Tongue (tissue), 3 donors: ENCODE measurements at places on chromosomes 5 and 9. TPM values are rescaled to one million over a fixed set of nuclear protein-coding genes. Genes with fewer than 3 reads are reported as not detected.

GRCh38 chr5:113054899-113055298 lies 78.3 kb downstream of the DCP2 start:
- DNase-seq: no peak

DNA sequence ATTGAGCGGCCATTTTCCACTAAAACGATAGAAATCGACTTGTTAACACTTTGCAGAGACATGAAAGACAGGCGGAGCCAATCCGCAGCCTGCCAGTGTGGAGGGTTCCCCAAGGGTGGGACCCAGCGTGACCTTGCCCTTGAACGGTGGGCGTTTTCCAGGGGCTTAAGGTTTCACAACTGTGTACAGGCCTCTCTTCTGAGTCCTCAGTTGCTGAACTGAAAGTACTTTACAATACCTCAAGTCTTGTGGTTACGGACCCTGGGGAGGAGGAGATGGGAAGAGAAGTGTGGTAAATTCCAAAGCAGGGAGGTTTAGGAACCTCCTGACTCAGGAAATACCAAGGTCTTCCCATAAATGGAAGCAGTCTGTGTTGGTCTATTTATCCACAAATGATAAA lies 68.2 kb upstream of the CKMT2 start:
- no peak for DNase-seq

DNA sequence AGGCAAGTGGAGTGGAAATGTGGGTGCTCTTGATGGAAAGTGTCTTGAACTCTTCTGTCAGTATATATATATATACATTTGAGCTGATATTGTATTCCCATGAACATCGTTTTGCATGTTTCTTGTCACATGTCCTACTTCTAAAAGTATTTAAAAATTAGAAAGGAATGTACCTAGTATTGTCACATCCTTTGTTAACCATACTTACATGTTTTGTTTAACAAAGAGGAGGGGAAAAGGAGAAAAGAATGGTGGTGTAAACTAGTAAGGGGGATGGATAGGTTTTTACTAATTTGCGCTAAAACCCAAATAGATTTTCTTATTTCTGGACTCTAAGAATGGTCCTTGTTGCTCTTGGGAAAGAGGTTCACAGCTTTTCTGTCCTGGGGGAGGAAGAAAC lies 181.7 kb downstream of the GOLPH3 start:
- DNase-seq: no peak

GRCh38 chr9:128011071-128011817 lies 30.5 kb upstream of the EEIG1 start:
- peak; percentile 21 for DNase-seq

GRCh38 chr5:59317774-59318205 lies 575.7 kb downstream of the PDE4D start:
- no peak for DNase-seq

GRCh38 chr5:145925353-145925752 lies 11.0 kb upstream of the SH3RF2 start:
- no peak for DNase-seq

DNA sequence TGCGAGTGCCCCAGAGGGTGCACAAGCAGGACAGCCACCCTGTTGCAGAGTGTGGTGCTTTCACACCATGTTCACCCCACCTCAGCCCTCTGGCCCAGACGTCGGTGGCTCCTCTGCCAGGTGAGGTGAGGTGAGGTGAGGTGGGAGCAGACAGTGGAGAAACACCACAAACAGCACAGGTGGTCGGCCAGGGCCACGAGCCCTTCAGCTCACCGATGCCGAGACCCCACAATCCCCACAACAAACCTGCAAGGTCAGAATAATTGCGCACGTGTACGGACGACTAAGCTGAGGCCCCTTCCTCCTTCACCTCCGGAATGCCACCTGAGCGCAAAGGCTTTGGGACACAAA lies 10.5 kb downstream of the BRD3 start:
- no peak for DNase-seq

DNA sequence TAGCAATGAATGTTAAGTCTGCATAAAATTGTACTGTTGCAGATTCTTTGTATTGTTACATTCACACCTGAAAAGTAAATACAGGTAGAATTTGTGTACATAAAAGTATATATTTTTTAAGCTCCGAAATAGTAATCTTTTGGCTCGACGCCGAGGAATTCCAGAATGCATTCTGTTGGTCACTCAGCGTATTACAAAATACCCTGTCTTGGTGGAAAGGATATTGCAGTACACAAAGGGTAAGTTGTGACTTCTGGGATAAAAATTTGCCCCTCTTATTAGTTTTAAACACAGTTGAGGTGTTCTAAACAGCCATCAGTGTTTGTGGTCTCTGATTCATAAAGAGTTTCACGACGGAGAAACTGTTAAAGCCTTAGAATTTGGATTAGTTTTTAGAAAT lies 257.6 kb downstream of the ARHGEF28 start:
- DNase-seq: no peak

RASEF gene
- total RNA-seq: 5.5 TPM

TXNDC8 gene
- total RNA-seq: not detected

DNA sequence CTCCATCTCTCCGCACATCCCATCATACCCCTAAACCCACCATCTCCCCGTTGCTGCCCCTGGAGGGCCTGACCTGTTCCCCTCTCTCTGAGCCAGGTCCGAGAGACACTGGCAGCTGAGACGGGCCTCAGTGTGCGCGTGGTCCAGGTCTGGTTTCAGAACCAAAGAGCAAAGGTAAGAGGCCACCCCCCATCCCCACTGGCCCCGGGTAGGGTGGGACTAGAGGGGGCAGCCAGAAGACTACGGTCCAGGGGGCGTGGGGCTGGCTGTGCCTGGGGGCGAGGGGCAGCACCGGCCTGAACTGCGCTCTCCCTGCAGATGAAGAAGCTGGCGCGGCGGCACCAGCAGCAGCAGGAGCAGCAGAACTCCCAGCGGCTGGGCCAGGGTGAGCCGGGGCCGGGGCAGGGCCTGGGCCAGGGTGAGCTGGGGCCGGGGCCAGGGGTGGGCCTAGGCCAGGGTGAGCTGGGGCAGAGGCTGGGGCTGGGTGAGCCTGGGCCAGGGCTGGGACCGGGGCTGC lies 79.8 kb downstream of the LMX1B start:
- no peak for DNase-seq

GRCh38 chr5:4831325-4831724 lies 308.8 kb upstream of the ADAMTS16 start:
- no peak for DNase-seq

GRCh38 chr5:3339092-3339797 lies 256.4 kb upstream of the IRX1 start:
- peak; percentile 12 for DNase-seq

DNA sequence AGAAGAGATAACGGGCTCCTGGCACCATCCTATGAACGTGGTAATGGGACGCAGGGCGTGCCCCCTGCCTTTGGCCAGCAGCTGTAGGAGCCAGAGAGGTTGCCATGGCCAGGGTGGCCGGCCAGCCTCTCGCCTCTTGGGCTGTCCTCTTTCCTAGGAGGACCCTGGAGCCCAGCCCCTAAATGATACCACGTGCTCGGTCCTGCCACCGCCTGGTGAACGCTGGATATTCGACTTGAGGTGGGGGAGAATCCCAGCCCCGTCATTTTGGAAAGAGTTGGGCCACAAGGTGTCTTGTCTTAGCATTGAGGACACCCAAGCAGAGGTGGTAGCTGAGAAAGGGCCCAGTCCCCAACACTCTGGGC lies 391 bp upstream of the NRG2 start:
- DNase-seq: peak; percentile 15

DNA sequence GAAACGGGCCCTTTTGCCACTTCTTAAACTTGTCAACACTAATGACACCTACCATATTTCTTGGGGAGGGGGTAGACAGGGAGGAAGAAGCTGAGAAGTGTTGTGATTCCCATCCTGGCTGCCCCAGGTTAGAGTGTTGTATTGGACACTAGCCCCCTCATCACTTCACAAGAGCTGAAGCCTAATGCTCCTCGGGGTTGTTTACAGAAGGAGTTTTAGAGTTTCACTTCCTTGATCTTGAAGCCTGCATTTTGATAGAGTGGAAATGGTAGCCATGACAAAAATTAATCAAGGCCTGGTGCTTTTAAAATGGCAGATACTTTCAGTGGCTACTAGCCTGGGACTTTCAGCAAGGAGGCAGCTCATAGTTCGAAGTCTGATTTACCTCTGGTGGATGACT lies 11.0 kb upstream of the FAM120AOS start:
- no peak for DNase-seq

TMEM8B gene
- total RNA-seq: 8.2 TPM

DNA sequence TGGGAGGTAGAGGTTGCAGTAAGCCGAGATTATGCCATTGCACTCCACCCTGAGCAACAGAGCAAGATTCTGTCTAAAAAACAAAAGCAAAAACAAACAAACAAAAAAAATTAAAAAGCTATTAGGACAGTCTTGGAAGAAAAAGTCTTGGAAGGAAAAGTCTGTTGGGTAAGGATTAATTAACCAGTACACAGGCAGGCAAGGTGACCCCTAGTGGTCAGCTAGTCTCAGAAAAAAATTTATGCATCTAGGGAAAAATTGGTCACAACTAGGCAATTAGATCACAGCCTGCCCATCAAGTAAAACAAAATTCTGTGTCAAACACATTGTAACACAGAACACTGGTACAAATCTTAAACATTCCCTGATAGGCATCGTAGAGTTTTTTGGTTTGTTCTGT lies 6.7 kb upstream of the ANKRD18B start:
- DNase-seq: peak; percentile 27

SLC36A3 gene
- not detected for total RNA-seq

DNA sequence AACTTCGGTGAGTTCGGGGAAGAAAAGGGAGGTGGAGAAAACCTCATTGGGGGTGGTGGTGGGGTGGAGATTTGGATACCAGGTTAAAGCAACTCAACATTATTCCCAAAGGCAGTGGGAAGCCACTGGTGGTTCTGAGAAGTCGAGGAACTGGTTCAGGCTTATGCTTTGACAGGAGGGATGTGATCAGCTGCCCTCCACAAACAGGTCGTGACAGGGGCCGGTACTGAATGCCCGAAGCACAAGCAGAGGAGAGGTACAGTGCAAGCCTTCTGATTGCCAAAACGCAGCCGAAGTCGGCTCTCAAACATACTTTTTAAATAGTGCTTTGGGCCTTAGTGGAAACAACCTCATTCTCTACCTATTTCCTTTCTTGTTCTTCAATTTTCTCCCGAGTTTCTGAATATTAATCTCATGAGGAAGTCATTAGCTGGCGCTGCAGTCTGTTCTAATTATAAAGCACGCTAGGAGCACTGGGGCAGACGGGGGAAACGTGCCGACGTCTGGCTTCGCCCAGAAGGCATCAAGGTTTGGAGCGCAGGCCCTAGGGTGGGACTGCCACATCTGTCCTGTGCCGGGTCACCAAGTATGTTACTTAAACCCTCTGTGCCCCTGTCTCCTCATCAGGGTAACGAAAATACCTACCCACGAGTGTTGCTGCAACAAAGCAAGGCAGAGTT lies 27.3 kb downstream of the SHB start:
- no peak for DNase-seq

TLX3 gene
- total RNA-seq: not detected

DNA sequence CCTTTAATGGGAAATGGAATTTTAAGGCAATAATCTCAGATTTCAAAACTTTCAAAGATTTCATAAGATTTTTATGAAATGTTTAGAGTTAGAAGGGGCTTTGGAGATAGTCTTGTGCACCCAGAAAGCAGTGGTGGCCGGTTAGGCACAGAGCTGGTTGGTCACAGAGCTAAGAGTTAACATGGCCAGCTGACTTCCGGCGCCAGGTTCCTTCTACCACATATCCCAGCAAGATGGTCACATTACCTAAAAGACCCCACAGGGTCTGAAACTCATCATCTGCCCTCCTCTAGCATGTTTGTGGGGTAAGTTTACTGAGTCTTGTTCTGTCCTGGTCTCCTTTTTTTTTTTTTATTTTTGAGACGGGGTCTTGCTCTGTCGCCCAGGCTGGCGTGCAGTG lies 19.3 kb downstream of the QRFP start:
- DNase-seq: no peak

DNA sequence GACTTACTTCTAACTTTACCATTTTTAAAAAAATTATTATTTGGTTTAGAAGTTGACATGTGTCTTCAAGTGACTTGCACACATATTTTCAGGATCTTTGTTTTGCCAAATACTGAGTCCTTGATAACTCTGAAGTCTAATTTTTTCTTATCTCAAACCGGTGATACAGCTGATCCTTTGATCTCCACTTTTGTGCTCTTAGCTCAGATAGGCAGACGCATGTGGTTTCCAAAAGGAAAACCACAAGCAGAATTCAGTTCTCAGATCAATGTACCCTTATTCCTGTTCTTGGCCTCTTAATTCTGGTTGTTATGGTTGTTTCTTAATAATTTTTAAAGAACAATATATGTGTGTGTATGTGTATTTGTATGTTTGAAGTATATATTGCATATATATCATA lies 238.3 kb upstream of the EDIL3 start:
- DNase-seq: no peak

KIF4B gene
- total RNA-seq: 0.10 TPM

CTSL gene
- 70.1 TPM for total RNA-seq

DNA sequence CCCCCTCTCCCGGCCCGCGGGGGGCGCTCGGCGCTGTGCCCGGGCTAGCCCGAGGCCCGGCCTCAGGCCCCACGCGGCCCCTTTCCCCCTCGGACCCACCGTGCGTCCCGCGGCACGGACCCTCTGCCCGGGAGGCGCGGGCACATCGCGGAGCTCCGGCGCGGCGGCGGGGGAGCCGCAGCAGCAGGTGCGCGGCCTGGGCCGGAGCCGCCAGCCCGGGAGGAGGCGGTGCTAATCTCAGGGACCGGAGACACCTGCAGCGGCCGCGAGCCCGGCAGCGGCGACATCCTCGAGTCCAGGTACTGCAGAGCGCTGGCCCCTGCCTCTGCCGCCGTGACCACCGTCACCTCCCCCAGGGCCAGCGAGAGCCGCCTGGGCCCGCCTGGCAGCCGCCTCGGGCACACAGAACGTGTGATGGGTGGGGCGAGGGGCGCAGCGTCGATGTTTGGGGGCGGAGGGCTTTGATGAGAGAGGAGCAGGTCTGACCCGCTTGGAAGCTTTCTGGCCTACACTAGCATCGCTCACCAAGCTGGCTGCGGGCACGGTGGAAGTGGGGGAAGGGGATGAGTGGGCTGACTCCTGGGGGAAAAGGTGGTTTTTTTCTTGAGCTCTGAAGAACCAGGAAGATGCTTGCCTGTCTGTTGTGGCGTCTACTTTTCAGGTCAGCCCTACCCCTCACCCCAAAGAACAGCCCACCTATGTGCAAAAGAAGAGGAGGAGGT lies 524 bp downstream of the CYFIP2 start:
- peak; percentile 13 for DNase-seq

- DNase-seq: no peak
Measured at GRCh38 chr9:26169708-26170107, 491.5 kb upstream of the TUSC1 start.
